NCI-H345 (cell line): ENCODE measurements at places on chromosomes 7 and 10.

- no peak for DNase-seq
These were observed 4.5 kb downstream of the NEUROG3 start for GRCh38 chr10:69568472-69569395.

DNA sequence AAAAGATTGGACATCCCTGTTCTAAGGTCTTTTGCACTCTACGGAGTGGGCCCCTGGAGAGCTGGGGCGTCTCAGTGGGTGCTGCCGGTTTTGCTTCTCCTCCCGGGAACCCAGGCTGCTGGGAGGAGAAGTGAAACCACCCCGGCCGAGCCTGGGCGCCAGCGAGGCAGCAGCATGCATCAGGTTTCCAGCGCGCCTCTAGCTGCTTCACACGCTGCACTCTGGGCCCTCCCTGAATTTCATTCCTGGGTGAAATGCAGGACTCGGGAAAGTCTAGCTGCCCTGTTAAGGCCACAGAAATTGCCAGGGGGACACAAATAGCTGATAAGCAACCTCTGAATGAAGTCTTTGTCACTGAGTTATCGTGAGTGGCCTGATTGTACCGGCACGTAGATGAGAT is 127.4 kb downstream of the TRRAP start:
- DNase-seq: no peak

- DNase-seq: no peak
These were observed 76.7 kb downstream of the IGF2BP3 start for GRCh38 chr7:23393636-23394035.

GRCh38 chr10:130461631-130462030 is 325.4 kb downstream of the GLRX3 start:
- DNase-seq: no peak

- DNase-seq: no peak
These were observed 607.4 kb downstream of the CCSER2 start for GRCh38 chr10:84935772-84936171.

DNA sequence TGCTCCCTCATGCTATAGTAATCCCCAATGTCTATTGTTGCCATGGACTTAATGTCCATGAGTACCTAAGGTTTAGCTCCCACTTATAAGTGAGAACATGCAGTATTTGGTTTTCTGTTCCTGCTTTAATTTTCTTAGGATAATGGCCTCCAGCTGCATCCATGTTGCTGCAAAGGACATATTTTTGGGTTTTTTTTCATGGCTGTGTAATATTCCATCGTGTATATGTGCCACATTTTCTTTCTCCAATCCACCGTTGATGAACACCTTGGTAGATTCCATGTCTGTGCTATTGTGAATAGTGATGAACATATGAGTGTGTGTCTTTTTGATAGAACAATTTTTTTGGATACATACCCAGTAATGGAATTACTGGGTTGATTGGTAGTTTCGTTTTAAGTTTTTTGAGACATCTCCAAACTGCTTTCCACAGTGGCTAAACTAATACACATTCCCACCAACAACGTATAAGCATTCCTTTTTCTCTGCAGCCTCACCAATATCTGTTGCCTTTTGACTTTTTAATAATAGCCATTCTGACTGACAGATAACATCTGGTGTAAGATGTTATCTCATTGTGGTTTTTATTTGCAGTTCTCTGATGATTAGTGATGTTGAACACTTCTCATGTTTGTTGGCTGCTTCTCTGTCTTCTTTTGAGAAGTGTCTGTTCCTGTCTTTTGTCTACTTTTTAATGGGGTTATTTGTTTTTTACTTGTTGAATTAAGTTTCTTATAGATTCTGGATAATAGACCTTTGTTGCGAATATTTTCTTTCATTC is 68.8 kb upstream of the IFRD1 start:
- DNase-seq: no peak

DNA sequence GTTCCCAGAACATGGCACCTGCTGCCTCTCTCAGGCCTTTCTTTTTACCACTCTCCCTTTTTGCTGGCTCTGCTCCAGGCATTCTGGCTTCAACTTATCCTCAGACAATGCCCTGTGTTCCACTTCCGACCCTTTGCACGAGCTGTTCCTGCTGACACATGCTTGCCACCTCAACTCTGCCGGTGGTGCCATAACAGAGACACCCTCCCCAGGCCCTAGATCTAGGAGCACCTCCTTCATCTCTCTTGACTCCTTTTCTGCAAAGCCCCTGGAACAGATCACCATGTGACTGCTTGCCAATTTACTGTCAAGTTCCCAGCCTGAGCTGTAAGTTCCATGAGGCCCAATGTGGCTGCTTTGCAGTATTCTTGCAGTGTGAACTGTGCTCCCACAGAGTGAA is 256.0 kb upstream of the MKI67 start:
- DNase-seq: peak; percentile 74
